ENCODE measurements at places on chromosomes 7 and 10.

DNA sequence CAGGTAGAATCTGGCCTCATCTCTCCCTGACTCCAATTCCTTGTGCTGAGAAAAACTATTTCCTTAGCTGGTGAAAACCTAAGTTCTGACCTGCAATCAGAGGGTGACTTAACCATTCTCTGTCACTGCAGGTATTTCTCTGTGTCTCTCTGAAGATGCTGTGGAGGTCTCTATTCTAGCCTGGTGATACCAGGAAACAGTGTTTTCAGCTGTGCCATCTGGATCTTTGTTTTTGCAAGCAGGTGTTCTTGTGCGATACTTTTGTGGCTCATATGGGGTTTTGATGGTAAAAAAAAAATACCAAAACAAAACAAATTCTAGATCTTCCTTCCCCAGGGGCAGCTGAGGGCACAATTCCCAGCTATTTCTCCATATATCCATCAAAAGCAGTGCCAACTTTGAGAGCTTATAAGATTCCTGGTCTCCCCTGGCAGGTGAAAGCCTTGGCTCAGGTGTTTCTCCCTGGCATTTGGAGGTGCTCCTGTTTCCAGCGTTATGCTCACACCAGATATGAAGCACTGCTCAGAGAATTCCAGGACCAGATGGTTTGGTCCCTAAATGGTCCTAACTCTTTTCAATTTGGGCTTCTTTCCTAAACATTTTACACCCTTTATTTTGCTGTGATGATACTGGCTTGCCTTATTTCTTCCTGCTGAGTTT lies 9.9 kb upstream of the NPVF start:
- DNase-seq = no peak

DNA sequence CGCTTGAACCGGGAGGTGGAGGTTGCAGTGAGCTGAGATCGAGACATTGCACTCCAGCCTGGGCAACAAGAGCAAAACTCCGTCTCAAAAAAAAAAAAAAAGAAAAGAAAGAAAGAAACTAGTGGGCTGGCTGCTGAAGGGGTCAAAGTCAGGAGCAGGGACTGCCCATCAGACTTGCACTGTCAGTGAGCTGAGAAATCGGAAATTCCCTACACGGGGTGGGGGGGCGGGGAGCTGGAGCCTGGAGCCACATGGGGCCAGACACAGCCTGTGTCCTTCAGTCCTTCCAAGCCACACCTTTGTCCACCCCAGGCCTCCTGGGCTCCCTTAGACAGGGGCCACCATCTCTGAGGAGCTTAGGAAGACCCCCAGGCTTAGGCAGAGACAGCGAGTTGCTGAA lies 34.5 kb downstream of the SRRM3 start:
- no peak for DNase-seq

- no peak for DNase-seq
Measured at GRCh38 chr10:32298075-32298812, 48.7 kb downstream of the EPC1 start.

GRCh38 chr10:87942884-87943527 lies 79.6 kb downstream of the PTEN start:
- no peak for DNase-seq

DNA sequence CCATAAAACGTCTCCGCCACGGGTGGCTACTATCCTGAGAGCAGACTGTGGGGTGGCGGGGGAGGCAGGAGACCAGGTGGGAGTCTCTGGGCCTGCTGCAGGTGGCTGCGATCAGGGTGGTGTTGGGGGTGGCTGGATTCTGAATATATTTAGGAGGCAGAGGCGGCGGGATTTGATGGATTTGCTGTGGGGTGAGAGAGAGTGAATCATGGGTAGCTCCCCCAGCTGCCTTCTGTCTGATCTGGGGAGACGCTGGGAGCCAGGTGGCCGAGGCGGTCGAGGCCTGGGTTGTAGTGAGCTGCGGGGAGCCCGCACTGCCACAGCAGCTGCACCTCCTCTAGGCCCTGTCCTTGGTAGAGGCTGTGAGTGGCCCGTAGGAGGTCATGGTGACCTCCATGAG lies 48.2 kb upstream of the PFKFB3 start:
- DNase-seq = no peak

- no peak for DNase-seq
Measured at GRCh38 chr10:77578583-77579227, 58.9 kb downstream of the KCNMA1 start.

- DNase-seq = no peak
Measured at GRCh38 chr10:314381-314780, 179.1 kb downstream of the ZMYND11 start.

DNA sequence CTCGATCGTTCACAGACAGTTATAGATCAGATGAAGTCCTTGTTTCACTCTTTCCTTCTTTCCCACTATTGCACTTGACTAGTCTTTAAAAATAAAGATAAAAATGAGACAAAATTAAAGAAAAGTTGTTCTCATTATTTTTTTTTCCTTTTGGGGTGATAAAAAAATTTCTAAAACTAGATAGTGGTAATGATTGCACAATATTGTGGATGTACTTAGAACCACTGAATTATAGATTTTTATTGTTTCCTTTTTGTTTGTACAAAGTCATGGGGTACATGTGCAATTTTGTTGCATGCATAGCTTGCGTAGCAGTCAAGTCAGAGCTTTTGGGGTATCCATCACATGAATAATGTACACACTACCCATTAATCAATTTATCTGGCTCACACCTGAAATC lies 97.3 kb downstream of the PHTF2 start:
- DNase-seq = no peak

DNA sequence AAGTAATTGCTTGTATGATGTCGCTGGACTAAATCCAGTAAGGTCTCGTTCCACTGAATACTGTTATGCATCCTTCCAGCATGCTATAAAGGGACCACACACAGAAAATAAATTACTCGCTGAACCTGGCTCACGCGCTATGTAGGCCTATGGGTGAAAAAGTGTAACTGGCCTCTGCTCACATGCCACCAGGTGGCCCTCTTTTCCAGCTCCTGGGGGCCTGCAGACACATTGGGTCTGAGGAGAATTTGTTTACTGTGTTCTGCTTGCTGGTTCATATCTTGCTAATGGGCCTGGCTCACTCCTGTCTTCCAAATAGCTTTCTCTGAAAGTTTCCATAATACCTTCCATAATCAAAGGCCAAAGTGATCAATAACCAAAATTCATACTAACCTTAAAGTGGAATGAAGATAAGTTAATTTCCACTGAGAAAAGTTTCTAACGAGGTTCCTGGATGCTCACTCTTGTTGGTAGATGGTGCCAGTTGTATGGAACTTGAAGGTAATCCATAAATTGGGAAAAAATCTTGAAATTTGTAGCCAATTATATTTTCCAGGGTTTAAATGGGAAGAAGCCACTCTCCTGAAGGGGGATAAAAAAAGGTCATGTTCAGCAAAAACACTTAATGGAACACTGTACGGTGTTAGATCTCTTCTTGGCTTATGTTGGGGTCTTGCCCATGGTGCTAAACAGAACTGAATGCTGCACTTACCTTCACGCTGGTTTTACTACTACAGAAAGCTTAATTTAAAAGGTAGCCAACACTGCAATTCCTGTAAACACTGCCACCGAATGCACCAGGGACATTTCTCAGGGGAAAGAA lies 27.0 kb upstream of the ZPBP start:
- no peak for DNase-seq

GRCh38 chr10:79269969-79270368 lies 77.3 kb upstream of the PPIF start:
- no peak for DNase-seq

DNA sequence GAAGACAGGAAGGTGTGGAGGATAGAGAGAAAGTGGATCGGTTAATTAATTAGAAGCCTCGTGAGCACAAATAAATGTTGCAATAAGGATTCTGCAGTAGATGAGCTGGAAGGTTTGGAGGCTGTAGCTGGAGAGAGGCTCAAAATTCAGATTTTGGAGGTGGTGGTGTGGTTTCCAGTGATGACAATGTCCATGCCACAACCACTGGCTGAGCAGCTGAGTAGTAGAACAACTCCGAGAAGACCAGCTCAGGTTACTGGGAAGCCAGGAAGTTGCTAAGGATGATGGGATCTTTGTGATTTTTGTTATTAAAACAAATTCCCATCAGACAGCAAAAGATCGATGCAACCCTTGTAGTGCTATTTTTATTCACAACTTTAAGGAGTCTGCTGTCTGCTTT lies 7.7 kb downstream of the SLC26A4 start:
- no peak for DNase-seq

- DNase-seq = no peak
Measured at GRCh38 chr10:73810735-73811465, 498 bp downstream of the NDST2 start.

DNA sequence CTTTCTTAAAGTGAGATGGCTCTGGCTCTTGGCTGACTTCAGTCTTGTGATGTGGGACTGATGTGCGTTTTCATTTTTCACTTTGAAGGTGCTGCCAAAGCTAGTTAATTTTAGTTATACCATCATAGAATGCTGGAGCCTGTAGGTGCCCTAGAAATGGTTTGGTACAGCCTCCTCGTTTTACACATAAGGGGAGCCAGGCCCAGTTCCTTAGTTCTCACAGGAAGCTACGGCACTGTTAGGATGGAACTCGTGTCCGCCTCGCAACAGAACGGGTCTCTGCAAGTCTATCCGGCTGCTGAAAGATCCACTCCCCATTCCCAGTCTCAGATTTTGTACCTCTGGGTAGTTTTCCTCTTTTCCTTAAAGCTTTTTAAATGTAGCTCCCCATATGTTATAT lies 173.2 kb upstream of the PRPS1L1 start:
- DNase-seq = no peak

GRCh38 chr7:43589133-43589478 lies 6.2 kb downstream of the STK17A start:
- DNase-seq = no peak

DNA sequence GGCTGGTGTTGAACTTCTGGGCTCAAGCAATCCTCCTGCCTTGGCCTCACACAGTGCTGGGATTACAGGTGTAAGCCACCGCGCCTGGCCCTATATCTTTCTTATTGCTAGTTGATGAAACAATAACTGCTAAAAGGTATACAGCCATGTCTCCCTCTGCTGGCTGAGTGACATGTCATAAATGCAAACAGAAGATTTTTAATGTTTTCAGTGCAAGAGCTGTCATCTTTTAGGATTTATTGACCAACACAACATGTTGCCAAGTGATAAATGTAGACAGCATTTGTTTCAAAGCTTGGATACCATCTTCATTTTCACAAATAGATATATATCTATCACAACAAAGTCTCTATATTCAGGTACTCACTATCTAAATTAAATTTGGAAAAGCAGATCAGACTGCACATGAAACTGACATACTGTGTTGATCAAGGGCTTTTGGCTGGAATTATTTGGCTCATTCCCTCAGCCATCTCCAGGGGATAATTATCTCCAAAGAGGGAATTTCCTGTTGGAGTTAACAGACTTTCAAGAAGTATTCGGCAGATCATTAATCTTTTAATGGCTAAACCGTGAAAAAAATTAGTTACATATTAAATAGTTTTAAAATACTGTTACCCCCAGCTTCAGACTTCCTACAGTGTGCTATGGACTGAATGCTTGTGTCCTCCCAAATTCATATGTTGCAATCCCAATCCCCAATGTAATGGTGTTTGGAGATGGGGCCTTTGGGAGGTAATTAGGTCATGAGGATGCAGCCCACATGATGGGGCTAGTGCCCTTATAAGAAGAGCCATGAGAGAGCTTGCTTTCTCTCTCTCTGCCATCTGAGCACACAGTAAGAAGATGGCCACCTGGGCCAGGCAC lies 41.3 kb upstream of the SRPK2 start:
- DNase-seq = peak; percentile 47

Data from right renal cortex interstitium (tissue), 3 donors.